NCI-H69 (cell line): ENCODE measurements at places on chromosomes 2 and 18.

DNA sequence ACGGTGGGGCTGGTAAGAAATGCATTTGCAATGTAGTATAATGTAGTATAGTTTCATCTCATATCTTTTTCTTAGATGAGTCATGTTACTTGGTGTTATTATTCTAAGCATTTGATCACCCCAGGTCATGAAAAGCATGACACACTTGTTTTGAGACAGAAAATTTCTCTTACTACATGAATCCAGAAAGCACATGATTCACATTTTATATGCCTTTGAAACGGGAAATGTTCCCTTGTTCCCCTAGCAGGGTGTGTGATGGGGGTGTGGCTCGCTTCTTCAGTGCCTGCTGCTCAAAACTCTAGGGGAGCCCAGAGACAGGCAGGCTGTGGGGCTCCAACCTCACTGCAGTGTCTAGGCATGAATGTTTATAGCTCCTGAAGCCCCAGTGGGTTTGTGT lies 116.0 kb upstream of the RAB27B start:
- DNase-seq, result no peak

DNA sequence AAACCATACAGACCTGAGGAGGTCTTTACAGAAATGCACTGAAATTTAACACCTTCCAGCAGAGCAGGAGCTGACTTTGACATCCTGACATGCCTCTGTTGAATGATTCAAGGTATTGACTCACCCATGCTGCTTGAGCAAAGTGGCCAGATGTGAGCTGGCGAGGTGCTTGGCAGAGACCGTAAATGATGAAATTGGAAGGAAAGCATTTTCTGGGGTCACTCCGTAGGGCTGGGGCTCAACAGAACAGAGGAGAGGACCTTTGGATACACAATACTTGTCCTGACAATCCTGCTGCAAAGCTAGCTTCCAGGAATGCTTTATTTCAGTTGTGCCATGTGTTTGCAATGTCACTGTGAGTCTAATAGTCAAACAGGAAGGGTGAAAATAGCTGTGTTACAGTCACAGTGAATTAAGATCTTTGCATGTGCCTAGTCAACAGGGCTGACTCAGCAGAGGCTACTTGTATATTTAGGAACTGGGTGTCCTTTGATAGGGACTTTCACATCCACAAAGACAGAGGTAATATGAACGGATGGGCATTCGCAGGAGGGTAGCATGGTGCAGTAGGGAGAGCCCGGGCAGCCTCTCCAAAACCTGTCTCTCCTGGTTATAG lies 31.6 kb upstream of the NCK2 start:
- DNase-seq, result peak; percentile 26

DNA sequence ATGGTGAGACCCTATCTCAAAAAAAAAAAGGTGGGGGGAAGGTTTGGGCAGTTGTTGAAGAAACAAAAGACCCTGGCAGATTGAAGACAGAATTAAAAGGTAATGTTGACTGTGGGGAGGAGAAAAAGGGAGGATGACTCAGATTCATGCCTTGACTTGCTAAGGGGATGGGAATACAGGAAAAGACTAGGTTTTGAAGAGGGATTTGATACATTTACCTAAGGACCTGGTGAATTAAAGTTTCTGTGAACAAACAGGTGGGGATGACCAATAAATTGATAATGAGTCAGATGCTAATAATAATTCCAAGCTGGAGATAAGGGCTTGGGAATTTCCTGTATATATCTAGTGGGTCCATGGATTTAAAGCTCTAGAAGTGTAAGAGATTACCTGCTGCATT lies 27.6 kb downstream of the TTR start:
- DNase-seq, result peak; percentile 61

- DNase-seq, result peak; percentile 62
These were observed 163.2 kb upstream of the KLF7 start for GRCh38 chr2:207328944-207329386.

DNA sequence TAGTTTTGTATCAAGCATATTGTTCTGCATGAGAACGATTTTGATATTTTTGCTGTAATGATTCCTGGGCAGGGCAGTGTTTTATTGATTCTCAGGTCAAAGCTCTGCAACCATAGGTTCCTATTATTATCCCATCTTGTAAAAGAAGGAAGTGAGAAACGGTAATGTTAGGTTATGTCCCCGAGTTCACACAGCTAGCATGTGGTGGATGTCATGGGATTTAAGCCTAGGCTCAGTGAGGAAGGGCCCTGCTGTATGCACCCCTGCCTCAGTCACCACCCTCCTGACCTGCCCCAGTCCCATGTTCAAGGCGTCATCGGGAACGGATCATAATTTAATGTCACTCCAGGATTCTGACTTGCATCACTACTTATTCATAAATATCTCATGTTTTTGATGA lies 10.7 kb downstream of the ACP1 start:
- no peak for DNase-seq

GRCh38 chr18:31574359-31574758 lies 17.3 kb upstream of the TTR start:
- DNase-seq, result no peak

- DNase-seq, result no peak
These were observed 57.4 kb upstream of the RAPH1 start for GRCh38 chr2:203592470-203592869.

GRCh38 chr2:60364491-60364890 lies 189.0 kb downstream of the BCL11A start:
- no peak for DNase-seq
